ENCODE measurements at places on chromosomes 16 and 17.

GRCh38 chr16:26531290-26531730 lies 535.4 kb upstream of the C16orf82 start:
- DNase-seq = no peak

- no peak for DNase-seq
These were observed 25.4 kb downstream of the PELP1 start for GRCh38 chr17:4678448-4679026.

DNA sequence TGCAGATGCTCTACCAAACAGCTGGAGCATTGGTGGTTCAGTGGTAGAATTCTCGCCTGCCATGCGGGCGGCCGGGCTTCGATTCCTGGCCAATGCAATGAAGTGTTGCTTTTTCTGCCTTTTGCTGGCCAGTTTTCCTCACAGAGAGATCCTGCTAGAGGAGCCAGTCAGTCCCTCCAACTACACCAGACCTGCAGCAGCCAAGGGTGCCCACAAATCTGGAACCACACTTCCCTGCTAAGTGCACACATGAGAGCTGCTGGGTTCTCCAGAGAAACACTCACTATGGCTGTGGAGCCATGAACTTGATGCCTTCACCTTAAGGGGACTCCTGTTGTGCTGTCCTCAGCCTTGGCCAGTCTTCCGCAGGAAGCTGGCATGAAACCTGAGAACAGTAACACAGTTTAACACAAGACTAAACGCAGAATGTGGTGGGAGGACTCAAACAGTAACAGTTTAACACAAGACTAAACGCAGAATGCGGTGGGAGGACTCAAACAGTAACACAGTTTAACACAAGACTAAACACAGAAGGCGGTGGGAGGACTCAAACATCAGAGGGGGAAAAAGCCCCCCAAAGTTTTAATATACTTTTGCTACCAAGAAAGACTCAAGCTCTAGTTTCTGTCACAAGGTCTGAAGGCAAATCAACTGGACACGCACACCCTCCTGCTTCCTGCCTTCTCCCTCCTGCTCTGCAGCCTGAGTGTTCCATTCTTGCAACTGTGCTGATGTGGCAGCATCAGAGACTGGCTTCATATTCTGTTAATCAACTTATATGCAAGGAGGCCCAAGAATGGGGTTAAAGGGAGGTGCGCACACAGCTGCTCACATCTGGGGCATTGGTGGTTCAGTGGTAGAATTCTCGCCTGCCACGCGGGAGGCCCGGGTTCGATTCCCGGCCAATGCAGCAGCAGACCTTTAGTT lies 12.0 kb downstream of the VAC14 start:
- no peak for DNase-seq

DNA sequence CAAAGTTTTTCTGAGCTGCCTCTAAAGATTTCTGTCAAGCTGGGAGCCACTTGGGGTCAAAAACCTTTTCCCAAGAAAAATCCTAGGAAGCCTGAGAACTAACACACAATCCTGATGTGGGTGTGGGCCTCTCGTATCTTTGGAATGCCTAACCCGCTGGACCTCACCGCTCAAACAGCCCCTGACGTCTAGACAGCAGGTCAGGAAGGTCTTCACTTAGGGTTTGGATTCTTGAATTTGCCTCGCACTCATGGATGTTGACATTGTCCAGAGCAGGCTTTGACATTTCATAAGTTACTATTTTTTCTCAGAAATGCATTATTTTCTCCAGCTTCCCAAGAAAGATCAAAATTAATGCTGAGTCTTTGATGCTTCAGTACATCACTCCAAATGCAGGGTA lies 18.9 kb downstream of the TEX2 start:
- DNase-seq = no peak

DNA sequence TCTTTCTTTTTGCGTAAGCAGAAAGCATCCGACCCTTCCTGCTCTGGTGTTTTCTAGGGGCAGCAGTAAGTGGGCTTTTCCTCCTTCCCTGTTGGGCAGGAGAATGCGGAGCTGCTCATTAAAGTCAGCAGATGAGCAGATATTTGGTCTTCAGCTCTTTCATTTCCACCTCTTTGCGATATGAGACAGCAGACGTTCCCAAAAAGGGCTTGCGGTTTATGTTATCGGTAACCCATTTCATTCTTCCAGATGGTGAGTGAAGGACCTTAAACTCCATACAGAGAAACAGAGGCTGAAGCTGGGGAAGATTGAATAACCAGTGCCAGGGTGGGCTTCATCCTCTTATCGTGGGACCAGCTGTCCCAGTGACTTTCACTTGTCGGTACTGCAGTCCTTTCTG lies 40.7 kb downstream of the KSR1 start:
- DNase-seq = no peak

GRCh38 chr16:73408311-73408710 lies 360.4 kb upstream of the ZFHX3 start:
- DNase-seq = no peak

DNA sequence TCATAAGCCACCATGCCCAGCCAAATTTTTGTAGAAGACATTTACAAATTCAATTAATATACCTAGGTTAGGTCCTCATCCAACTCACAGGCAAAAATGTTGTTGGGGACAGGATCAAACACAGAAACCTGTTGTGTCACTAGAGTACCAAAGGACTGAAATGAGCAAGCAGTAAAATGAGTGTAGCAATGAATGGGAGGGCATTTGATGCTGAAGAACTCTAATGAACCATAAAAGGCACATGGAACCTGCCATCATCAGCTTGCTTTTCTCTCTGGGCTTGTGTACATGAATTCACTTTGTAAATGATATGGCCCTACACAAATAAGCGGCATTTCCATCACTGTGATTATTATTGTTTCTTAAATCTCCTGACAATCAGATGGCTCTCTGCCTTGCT lies 17.8 kb downstream of the USP31 start:
- no peak for DNase-seq

DNA sequence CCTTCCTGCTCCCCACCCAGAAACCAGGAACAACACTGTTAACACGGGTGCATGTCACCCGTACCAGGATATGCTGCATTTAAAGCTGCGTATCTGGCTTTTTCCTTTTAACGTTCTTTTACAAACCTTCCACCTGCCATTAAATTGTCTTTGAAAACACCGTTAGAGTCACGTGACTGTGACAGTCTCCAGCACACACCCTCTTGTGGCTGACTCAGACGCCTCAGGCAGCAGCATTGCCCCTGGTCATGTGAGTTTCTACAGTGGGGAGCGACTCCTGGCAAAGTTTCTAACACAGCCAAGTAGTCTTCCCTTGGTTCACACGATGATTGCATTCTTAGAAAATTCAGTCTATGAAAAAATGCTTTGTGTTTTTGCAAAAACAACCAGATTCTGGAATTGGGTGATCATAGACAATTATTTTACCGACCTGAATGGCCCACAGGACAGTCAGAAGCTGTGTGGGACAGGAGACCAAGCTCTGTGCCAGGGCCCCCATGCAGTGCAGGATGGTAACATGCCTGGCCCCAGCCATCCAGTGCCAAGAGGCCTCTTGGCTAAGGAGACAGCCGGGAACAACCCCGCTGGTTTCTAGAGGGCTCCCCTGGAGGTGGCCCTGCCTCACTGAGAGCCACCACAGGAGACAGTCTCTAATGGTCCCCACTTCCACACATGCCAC lies 199.1 kb downstream of the KATNIP start:
- DNase-seq = peak; percentile 22

DNA sequence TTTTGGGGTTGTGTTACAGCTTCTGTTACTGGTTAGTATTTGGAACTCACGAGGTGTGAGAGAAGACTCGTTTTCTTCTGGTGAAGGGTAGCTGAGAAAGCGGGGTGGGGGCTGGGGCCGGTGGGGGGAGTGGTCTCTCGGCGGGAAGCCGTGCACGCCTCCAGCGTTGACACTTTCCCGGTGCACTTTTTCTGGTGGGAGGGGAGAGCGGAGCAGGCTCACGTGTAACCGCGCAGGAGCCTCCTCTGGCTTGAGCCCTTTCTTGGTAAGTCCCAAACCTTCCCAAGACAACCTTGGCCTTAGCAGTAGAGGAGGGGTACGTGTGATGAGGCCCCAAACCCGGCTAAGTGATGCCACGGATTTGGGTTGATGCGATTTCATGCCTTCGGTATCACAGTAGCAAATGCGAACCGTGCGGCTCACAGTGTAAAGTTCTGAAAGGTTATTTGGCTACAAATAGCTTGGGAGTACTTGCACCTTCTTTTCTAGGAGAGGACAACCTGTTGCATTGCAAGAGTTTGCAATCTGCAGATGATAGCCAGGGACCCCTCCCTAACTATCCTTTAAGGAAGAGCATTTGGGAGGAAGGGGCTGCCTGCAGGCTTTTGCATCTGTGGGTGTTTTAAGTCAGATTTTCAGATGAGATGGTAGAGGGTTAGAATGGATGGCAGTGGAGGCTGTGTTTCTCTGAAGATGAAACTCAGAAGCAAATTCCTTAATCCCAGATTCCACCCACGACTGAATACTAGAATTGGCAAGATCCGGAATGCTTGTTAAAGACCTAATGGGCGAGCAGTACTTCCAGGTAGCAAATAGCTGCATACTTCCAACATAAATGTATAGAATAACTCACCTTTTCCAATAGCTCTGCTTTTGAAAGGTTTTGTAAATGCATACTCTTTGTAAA lies 1.5 kb downstream of the HLF start:
- no peak for DNase-seq

DNA sequence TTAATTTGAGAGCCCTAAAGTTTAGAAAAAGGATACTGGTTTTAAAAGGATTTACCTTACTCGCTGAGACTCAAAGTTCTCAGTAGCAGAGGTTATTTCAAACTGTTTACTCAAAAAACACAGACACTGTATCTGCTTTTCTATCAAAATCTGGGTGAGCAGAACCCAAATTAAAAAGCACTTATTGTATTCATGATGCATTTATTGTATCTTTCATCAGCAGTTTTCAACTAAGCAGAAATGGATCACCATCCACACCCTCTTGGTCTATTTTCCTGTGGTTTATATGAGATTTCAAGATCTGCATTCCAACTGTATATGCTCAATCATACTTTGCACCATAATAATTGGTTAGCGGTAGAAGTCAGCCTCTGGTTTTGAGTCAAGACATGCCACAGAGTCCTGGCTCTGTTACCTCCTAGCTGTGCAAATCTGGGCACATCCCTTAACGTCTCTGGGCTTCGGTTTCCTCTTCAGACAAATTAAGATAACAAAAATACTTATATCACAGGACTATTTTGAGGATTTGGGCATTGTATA lies 109.5 kb downstream of the ASIC2 start:
- no peak for DNase-seq

DNA sequence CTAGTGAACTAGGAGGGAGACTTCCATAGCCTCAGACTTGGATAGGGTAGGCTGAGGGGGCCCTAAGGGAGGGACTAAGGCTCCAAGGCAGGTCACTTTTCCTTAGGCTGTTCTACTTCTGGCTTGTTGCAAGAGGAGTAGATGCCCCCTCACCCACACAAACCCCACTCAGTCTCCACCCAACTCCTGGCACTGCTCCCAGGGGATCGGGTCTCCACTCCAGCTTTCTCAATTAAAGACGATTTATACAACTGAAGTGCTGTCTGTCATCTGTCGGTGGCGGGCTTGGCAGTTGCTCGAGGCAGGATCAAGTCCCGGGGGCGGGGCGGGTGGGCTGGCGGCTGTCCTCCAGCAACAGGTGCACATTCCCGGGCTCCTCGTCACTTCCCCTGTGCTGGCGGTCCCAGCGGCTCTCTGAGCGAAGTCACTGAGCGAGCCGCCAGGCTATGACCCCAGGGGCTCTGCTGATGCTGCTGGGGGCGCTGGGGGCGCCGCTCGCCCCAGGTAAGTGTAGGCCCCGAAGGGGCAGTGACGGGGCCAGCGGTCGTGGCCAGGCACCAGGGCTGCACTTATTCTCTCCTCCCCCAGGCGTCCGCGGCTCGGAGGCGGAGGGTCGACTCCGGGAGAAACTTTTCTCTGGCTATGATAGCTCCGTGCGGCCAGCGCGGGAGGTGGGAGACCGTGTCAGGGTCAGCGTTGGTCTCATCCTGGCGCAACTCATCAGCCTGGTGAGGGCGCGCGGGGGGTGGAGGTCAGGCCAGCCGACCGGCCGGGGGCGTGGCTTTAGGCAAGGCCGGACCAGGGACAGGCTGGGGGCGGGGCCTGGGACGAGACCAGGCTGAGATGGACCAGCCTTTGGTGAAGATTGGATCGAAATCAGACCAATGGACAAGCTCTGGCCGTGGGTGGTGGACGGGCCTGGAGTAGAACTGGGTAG lies at the start of gene CHRNB1:
CHRNB1 (plus strand) TSS at position 380 of the 937 bp plus-strand sequence; CDS start at position 447, 67 bp downstream.
- no peak for DNase-seq

GRCh38 chr17:50042211-50042610 lies 13.7 kb upstream of the ITGA3 start:
- no peak for DNase-seq

DNA sequence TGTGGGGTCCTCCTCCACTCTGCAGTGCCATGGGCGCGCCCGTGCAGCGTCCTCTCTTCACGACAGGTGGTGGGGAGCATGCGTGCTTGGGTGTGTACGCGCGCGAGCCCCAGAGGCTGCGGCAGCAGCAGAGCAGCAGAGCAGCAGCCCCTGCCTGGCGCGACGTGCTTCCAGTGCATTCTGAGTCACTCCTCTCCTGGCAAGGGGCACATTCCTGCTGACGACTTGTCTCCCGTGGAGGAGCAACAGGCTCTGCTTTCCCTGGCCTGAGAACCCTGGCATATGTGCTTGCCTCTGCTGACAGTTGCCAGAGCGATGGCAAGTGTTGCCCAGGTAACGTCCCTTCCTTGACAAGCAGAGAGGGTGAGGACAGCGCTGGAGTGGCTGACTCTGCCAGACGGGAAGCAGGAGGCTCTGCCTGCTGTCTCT lies 133.8 kb upstream of the PLCG2 start:
- DNase-seq = no peak

GRCh38 chr17:68511671-68512246 lies 471 bp upstream of the PRKAR1A start:
- no peak for DNase-seq

DNA sequence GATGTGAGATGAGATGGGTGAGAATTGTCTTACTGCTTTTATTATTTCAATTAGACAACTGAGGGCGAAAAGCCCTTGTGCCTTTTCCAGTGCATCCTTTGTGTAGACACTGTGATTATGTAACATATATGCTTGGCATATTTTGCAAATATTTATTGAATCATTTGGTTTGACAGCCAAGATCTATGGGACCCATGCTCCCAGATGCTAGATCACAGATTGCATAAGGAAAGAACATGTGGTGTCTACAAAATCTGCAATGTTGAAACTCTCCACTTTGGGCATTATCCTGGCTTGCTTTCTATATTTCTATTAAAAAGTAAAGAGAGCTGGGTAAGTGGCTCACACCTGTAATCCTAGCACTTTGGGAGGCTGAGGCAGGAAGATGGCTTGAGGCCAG lies 4.8 kb upstream of the COG1 start:
- DNase-seq = no peak

DNA sequence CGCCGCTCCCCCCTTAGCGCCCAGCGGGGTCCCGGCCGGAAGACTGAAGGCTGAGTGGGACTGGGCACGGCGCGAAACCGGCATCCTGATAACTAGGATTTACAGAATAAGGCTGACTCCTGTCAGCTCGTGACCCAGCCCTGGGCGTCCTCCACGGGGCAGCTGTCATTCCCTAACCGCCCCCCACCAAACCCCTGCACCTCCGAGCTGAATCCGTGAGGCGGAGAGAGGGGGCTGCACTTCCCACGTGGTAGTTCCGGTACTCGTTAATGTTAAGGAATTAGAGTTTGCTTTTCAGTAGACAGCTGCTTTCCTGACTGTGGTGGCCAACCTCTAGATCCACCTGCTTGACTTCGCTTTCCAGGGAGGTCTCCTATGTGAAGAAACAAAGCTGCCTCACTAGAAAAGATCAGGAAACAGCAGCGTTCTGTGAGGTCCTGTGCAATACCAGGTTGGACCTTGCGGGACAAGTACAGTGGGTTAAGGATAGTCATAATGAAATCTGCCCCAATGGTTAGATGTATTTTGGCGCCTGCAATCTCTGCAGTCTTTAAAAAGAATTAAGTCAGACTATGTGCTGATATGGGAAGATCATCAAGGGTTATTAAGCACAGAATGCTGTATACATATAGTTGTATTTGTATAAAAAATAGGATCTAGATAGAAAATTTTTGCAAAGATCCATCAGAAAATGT lies 1.1 kb upstream of the WBP2 start:
- peak; percentile 28 for DNase-seq

All from AML-193 (cell line).